RKO (cell line): ENCODE measurements at places on chromosomes 16 and 17.

GRCh38 chr16:7638306-7638705 is 305.7 kb downstream of the RBFOX1 start:
- no peak for DNase-seq

DNA sequence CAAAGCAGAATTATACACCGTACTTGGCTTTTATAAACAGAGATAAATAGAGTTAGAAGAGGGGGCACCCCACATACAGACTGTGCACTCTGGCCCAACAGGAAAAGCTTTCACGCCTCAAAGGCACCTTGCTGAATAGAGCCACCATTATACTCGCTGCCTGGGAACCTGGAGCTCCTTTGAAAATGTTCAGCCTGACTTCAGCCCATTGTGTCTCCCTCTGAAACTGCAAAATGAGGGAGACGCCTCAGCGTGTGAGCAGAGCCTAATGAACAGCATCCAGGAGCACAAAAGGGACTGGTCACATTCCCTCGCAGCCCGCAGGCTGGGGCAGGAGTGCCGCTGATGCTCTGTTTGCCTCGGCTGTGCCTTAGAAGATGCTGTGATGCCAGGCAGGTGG is 46.3 kb downstream of the ABCC12 start:
- DNase-seq, result no peak

DNA sequence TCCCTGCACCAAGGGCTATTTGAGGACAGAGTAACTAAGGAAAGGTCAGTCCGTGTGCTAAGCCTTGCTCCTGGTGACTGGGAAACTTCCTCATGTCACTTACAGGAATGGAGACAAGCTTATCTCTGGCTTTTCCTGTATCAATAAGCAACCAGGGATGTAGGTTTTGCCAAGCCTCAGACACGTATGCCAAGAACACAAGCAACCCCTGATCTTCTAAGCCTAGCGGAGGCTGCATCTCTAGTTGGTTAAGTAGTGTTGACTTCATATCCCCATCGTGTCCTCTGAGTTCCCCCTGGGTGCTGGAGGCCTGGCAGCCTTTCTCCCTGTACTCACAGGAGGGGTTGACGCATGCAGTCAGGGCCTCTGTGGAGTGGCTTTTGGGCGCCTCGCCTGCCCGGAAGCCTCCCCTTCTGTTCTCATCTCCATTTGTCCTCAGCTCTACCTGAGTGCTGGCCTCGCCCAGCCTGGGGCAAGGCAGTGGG is 1.4 kb upstream of the C1QTNF1 start:
- no peak for DNase-seq

DNA sequence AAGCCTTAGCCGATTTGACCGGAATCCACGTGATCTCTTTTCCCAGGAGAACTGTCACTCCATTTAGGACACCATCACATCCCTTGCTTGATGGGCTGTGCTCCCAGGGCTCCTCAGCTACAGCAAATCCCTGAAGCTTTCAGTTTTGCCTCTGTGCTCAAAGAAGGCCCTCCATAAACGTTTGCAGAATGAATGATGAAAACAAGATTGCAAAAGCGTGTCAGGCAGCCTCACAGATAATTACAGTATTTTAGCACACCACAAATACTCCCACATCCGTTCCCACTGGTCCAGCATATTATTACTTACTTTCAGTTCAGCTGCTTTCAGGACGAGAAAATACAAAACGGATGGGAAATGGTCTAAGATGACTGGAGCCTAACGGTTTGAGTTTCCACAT is 84.6 kb downstream of the USP31 start:
- no peak for DNase-seq

- DNase-seq, result no peak
Measured at GRCh38 chr17:43405861-43406260, 7.1 kb downstream of the ARL4D start.

DNA sequence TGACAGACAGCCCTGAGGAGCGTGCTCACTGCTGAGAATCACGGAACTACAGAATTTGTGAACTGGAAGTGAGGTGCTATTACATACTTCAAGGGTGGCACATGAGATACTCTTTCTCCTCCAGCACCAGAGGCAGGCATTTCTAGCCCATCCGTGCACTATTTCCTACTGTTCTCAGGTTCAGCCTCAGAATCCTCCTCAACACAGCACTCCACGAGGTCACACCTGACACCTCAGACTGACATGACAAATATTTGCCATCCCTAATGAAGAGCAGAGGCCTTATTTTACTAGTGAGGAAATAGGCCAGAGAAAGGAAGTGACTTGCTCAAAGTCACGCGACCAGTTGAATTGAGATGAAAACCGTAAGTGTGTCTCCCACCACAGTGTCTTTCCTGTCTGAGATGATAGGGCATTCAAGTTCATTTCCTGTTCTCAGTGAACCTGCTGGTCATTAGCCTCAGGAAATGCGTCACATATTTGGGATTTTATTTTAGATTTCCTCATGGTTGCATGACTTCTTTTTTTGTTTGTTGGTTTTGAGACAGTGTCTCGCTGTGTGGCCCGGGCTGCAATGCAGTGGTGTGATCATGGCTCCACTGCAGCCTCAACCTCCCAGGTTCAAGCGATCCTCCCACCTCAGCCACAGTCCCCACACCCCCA is 23.6 kb downstream of the SEZ6 start:
- DNase-seq, result no peak

- DNase-seq, result peak; percentile 17
Measured at GRCh38 chr17:3935140-3935542, 18.9 kb upstream of the P2RX1 start.

GRCh38 chr17:36850790-36851189 is 86.5 kb upstream of the LHX1 start:
- peak; percentile 72 for DNase-seq

DNA sequence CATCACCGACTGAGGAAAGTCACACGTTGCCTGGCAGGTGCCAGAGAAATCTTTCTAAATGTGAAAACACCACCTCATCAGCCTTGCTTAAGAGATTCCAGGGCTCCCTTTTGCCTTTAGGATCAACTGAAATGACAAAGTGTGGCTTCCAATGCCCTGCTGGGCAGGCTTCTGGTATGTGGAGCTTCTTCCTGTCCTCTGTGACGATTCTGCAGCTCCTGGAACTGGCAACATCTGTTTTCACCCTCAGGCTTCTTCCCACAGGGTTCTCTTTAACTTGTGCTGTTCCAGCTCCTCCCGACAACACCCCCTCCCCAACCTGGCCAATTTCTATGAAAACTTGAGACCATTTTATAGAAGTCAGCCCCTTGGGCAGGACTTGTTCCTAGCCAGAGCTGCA is 4.8 kb upstream of the ZDHHC1 start:
- no peak for DNase-seq

- DNase-seq, result peak; percentile 67
Measured at GRCh38 chr16:10992797-10993196, 48.4 kb downstream of the CLEC16A start.

- DNase-seq, result peak; percentile 84
Measured at GRCh38 chr16:82653550-82654511, 27.1 kb downstream of the CDH13 start.

DNA sequence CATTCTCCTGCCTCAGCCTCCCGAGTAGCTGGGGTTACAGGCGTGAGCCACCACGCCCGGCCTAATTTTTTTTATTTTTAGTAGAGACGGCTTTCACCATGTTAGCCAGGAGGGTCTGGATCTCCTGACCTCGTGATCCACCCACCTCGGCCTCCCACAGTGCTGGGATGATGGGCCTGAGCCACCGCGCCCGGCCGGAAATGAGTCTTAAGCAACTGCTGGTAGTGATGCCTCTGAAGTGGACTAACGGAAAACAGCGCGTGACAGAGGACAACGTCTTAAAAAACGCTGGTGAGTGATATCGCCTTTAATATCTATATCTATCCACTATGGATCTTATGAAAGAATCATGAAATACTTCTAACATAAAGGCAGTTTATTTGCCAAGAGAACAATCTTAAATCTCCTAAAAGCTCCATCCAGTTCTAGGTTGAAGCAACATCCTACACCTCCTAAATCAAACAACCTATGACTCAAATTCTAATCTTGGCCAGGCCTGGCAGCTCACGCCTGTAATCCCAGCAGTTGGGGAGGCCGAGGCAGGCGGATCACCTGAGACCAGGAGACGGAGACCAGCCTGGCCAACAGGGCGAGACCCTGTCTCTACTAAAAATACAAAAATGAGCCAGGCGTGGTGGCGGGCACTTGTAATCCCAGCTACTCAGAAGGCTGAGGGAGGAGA is 69.8 kb downstream of the NXN start:
- DNase-seq, result no peak

DNA sequence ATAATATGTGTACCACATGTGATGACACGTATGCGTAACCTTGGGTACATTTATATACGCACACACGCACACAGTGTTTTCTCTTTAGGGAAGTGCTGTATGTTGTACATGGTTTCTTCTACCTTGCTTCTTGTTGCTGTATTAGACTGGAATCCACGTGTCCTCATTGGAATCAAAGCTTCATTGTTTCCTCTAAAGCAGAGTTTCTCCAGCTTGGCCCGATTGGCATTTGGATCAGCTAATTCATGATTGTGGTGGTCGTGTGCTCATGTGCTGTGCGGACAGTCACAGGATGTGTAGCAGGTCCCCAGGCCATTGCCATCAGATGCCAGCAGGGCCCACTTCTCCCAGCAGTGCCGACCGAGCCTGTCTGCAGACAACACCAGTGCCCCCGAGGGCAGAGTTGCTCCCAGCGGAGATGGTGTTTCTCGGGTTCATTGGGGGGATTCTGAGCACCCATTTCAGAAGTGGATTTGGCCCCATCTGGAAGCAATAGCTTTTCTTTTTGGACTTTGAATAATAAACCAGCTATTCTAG is 148.4 kb downstream of the RPTOR start:
- DNase-seq, result no peak

DNA sequence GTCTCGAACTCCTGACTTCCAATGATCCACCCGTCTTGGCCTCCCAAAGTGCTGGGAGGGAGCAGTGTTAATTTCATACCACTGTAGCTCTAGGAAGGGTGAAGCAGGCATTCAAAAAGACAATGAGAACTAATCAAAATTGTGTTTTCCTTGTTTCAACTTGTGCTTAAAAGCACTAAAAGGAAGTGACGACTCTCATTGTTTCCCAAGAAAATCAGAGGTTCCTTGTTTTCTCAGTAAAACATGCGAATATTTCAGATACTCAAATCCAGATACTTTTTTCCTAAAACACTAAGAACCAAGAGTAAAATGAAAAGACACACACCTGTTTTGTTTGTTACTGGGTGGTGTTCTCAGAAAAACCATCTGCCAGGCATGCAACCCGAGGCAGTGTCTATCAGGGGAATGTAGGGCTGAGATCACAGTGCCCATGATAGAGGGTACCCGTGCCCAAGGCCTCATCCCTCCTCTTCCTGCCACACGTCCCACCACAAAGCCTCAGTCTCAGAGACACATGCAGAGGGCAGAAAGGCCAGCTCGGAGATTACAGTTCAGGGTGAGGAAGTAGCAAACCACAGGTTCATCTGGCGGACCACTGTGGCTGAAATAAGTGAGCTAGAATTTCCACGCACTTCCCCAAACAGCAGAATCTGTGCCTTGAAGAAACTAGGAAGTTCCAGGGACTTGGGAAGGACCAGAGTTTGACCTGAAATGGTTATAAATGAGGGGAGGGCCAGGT is 33.7 kb downstream of the GINS3 start:
- DNase-seq, result no peak

GRCh38 chr17:61551255-61551742 is 39.7 kb downstream of the NACA2 start:
- DNase-seq, result peak; percentile 71

- peak; percentile 26 for DNase-seq
Measured at GRCh38 chr16:22670044-22670536, 143.9 kb upstream of the HS3ST2 start.

DNA sequence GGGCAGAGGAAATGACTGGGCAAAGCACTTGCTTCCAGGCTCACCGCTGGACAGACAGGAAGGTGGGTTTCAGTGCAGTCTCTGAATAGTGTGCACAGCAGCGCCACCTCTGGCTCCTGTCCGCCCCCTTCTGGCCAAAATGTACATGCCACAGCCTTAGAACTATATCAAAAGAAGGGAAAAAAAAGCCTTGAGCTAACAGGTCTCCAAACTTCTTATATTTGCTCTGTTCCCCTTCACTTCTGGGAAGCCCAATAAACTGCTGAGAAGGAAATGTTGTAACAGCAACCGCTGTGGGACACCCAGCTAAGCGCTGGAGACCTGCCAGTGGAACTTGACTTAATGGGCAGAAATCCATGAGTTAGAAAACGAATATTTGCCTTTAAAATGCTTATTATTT is 17.5 kb downstream of the COG7 start:
- peak; percentile 76 for DNase-seq

GRCh38 chr16:89721546-89722391 is 432 bp downstream of the ZNF276 start:
- DNase-seq, result peak; percentile 65

GRCh38 chr16:72884573-72884972 is 163.4 kb downstream of the ZFHX3 start:
- DNase-seq, result no peak

DNA sequence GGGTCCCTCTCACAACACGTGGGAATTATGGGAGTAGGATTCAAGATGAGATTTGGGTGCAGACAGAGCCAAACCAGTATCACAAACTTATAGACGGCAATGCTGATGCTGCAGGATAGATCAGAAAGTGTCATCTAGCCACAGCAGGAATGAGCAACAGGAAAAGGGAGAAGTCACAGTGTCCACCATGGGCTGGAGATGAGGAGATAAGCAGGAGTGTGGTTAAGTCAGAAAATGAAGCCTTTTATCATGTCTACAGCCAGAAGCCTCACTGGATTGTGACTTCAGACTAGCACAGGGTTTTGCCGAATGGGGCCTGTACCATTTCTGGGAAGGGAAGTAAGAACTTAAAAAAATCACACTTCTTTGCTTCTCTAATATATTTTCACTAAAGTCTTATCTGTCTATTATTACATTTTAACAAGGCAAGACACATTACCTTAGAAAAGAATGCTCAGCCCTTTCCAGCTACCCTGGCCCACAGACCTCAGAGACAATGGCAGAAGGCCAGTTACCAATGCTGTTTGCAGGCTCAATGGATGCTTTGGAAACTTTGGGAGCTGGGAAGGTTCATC is 490.2 kb upstream of the SALL1 start:
- DNase-seq, result no peak
